ENCODE measurements at places on chromosomes 2 and 18.

DNA sequence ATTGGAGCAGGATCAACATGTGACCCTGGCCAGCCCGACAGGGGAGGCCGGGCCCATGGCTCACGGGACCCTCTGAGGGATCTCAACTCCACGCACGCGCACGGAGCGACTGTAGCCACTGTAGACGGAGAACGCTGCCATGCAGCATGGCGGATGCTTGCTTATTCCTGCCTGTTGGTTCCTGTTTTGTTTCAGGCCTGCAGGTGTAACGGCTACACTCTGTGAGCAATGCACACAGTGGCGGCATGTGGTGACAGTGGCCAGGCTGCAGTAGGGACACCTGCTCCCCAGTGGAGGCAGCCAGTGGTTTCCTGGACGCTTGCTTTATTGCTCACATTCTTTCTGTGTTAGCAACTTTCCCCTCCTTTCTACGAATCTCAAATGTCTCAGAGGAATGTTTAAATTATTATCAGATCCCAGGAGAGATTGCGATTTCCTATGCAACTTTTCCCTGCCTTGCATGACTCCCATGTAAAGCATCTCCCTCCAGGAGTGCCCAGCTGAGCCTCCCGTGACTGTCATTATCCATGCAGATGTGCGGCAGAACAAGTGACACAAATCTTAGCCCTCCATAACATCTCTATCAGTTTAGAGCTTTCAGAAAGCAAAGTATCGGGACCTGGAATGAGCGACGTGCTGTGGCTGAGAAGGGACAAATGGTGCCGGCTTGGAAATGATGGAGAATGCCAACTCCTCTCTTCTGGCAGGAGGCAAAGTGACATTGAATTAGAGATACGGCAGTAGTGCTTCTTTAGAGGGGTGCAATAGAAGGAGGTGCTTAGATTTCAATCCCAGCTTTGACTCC is 209.7 kb downstream of the ASB1 start:
- DNase-seq: no peak

GRCh38 chr2:168678153-168678853 is 124.1 kb upstream of the NOSTRIN start:
- no peak for DNase-seq

- DNase-seq: no peak
Observed at GRCh38 chr2:48874282-48874681, 118.8 kb upstream of the LHCGR start.

GRCh38 chr2:119753930-119754321 is 5.8 kb upstream of the PTPN4 start:
- DNase-seq: no peak

- DNase-seq: no peak
Observed at GRCh38 chr2:144237830-144238627, 281.9 kb downstream of the ZEB2 start.

GRCh38 chr18:9575558-9575957 is 38.8 kb downstream of the PPP4R1 start:
- DNase-seq: no peak

DNA sequence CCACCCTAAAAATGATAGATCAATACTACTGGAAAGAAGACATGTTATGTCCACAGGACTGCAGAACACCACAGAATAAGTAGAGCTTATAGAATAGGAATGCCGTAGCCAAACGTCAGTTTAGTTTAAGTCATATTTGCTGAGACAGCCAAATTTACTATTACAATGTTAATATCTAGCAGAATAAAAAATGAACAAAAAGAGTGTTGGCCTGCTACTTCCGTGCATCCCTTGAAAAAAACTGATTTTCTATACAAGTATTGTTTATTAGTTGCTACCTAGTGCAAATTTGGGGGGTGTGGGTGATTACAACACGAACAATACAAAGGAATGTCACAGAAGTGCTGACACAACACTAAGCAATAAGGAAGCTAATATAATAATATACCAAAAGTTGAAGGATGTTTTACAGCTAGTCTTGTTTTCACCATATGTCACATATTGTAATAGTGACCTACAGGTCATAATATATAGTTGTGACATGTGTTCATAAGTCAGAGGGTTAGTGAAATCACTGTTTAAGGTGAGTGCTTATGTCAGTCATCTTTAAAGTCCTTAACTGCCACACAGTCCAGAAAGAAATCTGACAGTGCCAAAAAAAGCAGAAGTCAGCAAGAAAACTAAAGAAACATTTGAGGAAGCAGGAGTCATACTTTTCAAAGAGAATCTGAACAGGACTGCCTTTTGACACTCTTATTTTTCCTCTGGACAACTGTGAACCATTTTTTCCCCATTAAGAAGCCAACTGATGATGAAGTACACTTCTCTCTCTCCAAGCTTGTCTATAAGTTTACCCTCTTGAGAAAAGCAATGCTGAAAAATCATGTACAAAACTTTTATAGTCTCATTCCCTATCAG is 376.4 kb downstream of the ZEB2 start:
- DNase-seq: peak; percentile 43

DNA sequence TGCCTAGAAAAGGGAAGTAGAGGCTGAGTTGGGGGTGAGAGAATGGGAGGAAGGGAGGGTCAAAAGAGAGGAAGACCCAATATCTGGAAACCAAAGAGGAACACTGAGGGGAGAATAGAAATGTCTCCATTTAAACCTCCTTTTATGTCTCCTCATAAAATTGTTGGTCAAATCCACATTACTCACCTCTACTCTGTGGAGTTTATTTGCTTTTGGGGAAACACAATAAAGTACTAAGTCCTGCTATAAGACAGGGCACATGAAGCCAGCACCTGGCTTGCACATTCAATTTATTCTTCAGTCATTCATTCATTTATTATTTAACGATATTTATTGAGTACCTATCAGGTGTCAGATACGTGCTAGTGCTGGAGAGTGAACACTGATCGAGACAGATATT is 60.3 kb upstream of the NFE2L2 start:
- DNase-seq: no peak

GRCh38 chr2:69464575-69464974 is 27.3 kb upstream of the NFU1 start:
- DNase-seq: no peak

DNA sequence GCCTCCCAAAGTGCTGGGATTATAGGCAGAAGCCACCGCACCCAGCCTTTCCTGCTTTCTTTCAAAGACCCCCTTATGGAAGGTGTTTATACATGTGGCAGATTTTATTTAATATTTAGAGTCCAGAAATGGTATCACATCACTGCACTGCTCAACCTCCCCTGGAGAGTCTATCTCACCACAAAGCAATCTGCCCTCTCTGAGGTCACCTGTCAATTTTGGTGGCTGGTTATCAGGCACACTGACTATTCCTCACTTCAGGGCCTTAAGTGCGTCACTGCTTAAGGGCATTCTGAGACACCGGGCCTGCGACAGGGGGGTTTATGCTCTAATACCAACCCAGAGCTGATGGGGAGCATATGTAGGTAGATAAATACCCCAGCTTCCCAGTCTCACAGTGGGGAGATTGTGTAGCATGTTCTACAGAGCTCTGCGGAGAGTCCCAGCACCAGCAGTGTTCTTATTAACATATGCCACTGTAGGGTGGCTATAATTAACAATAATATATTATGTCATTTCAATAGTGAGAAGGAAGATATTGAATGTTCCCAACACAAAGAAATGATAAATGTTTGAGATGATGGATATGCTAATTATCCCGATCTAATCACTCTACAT is 42.7 kb upstream of the ZDBF2 start:
- DNase-seq: no peak

GRCh38 chr2:224151680-224152310 is 112.7 kb upstream of the SERPINE2 start:
- no peak for DNase-seq

GRCh38 chr2:100812116-100812515 is 7.8 kb upstream of the NPAS2 start:
- no peak for DNase-seq

GRCh38 chr18:13530033-13530878 is 196.1 kb downstream of the FAM210A start:
- peak; percentile 12 for DNase-seq

- no peak for DNase-seq
Observed at GRCh38 chr2:238710787-238711186, 137.1 kb upstream of the TWIST2 start.

DNA sequence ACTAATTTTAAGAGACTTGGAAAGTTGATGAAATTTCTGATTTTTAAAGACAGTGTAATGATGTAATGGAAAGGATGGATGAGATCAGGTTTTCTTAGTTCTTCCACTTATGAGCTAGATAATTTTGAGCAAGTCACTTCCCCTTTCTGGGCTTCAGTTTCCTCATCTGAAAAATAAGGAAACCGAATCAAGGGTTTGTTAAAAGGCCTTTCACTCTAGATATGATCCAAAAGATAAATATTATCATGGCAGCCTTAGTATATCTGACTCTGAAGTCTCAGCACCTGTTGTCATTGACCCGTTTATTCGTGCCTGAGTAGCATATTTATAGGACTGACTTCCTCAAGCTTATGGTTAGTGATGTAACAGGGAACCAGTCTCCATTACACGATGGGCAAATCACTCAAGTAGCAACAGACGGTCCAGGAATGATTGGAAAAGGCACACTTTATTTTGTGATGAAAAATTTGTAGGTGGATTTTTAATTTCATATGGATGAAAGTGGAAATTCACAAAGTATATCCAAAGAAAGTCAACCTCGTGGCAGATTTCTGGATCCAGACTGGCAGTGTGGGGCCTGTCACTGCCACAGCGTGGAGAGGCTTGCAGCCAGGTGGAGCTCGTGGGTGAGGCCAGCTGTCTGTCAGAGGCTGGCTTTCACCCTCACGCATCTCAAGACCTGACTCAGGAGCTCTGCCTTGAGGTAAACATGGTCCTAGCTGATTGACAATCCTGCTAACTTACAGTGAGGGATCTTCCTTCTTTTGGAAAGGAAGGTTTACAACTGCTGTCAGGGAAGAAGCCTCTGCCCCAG is 137.9 kb upstream of the CXCR4 start:
- peak; percentile 35 for DNase-seq

DNA sequence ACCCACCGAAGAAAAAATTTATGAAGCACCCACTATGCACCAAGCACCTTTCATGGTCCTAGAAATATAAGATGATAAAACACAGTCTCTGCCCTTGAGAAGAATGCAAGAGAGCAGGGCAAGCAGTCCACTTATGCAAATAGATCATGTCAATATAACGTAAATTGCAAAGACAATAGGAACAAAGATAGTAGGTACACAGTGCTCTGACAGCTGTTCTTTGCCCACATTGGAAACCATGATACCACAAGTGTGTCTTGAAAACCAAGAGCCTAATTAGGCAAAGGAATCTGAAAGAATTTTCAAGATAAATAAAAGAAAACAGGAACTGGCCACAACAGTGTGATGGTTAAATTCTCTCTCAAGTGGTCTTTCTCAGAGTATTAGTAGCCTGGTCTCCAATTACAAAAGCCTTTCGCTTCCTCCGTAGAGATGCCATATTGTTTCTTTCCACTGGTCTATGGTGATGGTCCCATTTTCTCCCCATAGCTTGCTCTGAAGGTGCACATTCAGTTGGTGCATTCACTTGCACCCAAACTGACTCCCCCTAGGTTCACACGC is 108.5 kb downstream of the VWC2L start:
- no peak for DNase-seq

DNA sequence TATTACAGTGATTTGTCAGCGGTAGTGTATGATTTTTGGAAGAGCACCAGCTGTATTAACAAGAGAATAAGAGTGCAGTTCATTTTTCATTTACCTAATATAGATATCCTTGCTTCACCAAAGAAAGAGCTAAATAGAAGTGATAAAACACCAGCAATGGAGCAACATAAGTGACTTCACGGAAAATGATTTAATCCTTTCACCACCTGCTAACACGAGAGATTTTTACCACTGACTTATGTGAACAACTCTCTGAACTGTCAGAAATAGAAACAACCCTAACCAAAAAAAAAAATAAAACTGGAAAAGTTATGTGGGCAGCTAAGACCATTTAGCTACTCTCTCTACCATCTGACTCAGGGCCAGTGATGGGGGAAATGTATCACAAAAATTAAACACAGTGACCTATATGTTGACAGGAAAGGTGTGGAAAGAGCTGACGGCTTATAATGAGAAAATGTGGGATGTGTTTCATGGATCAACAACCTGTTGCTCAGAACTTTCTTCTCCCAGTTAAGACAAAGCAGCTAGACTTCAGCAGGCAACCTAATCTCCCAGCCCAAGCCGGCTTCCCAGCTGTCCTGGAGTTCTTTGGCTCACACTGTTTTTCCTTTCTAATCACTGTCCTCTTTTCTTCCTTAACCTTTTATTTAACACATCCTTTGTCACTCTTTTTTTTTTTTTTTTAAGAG is 272.7 kb downstream of the SS18 start:
- DNase-seq: no peak

GRCh38 chr2:222303828-222304736 is 5.3 kb upstream of the PAX3 start:
- DNase-seq: no peak
